ENCODE measurements at places on chromosomes 6 and 20. TPM values are rescaled to one million over a fixed set of nuclear protein-coding genes. Genes with fewer than 3 reads are reported as not detected.
A peak's percentile ranks its signal among the peaks of the same experiment; 100 is the strongest.

GRCh38 chr6:107600936-107601335 is 111.0 kb downstream of the SOBP start:
- no peak for ATAC-seq

GRCh38 chr6:142551274-142551811 is 249.5 kb downstream of the ADGRG6 start:
- peak; percentile 84 for ATAC-seq

Gene VGLL2
- total RNA-seq = not detected

DNA sequence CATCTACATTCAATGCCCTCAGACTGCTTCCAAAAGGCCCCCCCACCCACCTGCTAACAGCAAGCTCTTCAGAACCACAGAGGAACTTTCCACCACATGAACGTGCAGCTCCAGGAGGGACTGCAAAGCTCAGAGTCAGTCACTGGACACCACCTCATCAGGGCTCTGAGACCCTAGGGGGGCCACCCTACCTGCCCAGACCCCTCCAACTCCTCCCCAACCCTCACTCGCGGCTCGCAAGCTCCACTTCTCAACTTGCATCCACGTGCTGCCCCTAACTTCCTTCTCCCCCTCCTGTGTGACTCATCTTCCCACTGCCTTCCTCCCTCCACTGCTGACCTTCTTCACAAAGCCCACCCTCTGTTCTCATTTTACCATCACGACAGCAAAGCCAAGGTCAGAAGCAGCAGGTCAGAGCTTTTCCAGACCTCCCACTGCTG is 6.5 kb downstream of the MBOAT1 start:
- no peak for ATAC-seq

- ATAC-seq = no peak
Observed at GRCh38 chr6:150900049-150900448, 34.5 kb downstream of the MTHFD1L start.

Gene CCN2
- not detected for total RNA-seq

DNA sequence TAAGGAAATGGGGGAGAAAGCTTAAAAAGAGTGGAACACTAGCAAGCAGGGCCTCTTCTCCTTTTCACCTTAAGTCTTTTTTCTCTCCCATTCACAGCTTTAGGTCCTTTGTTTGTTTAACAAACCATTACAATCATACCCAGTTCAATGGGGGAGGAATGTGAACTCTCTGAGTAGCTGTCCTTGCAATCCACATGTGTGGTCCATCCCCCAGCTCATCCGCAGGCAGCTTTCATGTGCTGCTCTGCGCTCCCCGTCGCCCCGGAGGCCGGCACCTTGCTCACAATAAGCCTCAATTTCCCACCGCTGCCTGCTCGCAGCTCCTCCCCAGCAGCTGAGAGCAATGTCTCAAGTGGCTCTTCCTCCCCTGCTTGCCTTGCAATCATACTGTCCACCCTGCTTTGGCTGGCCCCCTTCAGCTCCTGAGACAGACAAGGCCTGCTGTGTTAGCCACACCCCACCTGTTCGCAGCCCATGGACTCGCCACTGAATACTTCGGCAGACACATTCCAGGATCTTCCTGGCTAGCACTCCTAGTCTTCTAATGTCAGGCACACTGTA is 49.1 kb downstream of the PLAGL1 start:
- no peak for ATAC-seq

Gene TTLL9
- total RNA-seq = not detected

GRCh38 chr6:17456711-17457110 is 63.3 kb downstream of the CAP2 start:
- ATAC-seq = no peak

DNA sequence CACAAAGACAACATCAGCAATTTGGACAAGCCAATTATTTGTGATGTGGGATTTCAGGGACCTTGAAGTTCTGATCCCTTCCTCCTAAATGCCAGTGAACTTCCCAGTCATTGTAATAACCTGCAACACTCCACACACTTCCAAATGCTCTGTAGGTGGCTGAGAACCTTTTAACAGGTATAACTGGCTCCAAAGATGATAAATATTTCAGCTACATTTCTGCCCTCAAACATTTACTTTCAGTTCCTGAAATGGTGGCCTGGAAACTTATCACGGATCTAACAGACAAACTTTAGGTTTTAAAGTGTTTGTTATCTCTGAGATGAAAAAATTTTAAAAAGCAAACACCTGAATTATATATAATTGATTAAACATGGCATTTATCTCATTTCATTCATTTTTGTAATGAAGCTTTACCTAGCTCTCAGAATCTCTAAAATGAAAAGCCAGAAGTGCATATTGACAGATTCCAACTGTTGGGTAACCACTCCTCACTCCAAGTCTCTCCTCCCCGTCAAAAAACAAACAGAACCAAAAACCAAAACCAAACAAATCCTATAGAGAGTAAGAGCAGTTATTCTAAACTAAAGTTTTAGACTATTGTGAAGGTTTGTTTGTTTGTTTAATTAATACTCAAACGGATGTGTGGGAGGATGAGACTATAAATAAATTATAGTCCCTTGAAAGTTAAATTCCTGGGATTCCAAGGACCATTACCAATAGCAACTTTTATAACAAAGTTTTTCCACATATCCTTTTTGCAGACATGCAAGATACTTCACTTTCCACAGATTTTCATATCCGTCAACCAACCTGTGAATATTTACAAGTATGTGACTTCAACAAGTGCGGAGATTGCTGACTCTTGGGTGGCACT is 12.4 kb upstream of the KIAA0408 start:
- no peak for ATAC-seq

- ATAC-seq = peak; percentile 13
Observed at GRCh38 chr6:43454290-43454695, 1.1 kb downstream of the DLK2 start.

DNA sequence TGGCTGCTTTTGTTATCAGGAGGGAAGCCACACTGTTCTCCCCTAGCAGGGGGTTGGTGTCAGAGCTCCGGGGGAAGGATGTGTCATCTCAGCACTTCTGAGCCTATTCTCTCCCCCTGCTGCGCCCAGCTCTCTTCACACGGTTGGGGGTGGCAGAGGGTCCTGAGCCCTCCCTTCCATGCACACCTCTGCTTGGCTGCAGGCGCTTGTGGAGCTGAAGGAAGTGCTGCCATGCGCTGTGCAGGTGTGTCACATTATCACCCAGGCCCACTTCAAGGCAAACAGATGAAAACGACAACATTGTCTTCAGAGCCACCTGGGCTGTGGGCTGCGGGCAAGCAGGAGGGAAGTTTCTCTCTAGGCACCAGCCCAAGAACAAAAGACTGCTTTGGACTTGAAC is 263.4 kb downstream of the BMP7 start:
- no peak for ATAC-seq

Data from activated T-helper 17 cell treated with anti-CD3 and anti-CD28 coated beads, Interleukin-2, amount 50 U/mL, for 72 hours (primary cell).